ENCODE measurements at places on chromosomes 3 and 15.

GRCh38 chr3:61237858-61238257 lies 13.4 kb downstream of the FHIT start:
- no peak for DNase-seq

DNA sequence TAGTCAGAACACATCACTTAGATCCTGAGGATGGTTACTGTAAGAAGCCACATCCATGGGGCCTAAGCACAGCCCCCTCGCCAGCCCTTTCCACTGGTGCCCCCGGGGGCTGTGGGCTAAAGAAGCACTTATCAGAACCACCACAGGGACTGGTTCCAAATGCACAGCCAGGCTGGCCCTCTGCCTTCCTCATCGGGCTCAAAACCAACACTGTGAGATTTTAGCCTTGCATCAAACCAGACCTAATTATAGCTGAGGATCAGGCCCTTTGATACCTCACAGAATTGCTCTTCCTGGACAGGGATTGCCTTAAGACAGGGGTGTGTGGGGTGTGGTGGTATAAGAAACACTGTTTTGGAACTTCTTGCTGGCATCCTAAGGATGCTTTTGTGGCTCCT lies 23.7 kb downstream of the SRPRB start:
- no peak for DNase-seq

DNA sequence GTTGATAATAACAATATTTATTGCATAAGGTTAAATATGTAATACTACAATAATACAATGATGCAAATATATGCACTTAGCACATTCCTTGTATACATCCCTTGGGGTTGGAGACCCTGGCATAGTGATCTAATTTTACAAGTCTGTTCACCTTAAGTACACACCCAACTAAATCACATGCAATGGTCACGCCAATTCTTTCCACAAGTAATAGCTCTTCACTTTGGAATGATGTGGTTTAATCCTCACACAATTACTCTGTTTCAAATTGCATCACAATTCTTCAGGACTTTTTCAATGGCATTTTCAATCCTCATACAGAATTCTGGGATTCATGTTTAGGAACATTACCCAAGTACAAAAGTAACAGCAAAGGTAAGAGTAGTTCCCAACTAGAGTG lies 27.3 kb upstream of the SPRED1 start:
- no peak for DNase-seq

DNA sequence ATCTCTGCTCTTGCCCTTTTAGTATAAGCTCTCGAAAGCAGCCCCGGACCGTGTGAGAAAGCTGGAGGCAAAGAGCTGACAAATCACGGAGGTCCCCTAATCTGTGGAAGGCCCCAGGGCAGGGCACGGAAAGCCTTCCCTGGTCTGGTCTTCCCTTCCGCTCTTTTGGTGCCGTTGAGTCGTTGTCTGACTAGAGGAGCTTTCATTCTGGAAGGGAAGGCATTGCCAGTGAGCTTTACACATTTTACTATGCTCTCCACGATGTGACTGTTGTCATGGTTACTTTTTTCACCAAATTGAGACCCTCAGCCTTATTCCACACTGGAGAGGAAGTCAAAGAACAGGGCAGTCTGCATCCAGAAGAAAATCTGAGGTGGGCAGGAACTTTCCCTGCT lies 71.7 kb downstream of the CYP19A1 start:
- DNase-seq = no peak

DNA sequence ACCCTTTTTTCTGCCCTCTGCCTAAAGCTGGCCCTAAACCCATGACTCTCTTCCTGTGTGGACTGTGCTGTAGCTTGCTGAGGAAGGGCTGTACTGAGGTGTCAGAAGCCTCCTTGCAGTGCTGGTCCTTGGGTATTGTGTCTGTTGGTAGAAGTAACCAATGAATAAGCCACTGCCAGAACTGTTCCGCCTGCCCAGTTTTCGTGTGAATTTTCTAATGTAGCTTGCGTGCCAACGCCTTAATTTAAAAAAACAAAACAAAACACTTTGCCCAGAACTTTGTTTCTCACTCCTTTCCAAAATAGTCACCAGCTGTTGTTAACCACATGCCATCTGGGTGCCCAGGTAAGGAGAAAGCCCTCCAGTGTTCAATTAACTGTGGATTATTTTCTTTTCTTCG lies 101.9 kb downstream of the KLHL25 start:
- DNase-seq = no peak

DNA sequence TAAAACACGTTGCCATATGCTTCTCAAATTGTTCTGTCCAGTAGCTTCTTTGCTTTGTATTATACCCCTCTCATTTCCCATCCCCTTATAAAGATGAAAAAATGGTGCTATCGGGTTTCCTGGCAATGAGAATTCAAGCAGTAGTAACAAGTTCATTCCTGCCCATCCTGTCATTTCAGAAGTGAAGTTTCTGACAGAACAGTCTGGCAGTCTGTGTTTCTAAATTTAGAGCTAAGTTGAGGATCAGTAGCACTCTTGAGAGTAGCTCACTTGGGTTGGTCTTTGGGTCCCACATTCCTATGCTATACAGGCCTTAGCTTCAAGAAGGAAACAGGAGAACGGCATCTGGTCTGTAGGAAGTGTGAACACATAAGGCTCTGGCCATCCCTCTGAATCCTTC lies 134.6 kb downstream of the GHSR start:
- no peak for DNase-seq

DNA sequence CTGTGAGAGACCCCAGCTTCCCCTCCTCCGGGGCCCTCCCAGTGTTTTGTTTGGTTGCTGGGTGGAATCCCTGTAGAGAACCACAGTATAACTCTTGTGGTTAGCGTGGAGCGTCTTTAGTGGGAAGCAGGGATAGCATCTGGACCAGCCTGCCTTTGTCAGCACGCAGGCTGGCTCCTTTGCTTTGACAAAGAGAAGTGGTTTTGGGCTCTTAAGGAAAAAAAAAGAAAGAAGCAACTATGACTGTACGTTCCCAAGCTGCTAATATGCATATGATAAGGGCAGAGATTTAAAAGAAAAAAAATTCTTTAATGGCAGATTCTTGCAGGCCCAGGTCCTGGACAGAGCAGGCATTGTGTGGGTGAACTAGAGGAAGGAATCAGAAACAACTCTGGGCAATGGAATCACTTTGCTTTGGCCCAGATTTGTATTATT lies 340.8 kb upstream of the CTDSPL start:
- DNase-seq = no peak

- DNase-seq = no peak
Measured at GRCh38 chr15:79595306-79595705, 163.2 kb downstream of the MINAR1 start.

DNA sequence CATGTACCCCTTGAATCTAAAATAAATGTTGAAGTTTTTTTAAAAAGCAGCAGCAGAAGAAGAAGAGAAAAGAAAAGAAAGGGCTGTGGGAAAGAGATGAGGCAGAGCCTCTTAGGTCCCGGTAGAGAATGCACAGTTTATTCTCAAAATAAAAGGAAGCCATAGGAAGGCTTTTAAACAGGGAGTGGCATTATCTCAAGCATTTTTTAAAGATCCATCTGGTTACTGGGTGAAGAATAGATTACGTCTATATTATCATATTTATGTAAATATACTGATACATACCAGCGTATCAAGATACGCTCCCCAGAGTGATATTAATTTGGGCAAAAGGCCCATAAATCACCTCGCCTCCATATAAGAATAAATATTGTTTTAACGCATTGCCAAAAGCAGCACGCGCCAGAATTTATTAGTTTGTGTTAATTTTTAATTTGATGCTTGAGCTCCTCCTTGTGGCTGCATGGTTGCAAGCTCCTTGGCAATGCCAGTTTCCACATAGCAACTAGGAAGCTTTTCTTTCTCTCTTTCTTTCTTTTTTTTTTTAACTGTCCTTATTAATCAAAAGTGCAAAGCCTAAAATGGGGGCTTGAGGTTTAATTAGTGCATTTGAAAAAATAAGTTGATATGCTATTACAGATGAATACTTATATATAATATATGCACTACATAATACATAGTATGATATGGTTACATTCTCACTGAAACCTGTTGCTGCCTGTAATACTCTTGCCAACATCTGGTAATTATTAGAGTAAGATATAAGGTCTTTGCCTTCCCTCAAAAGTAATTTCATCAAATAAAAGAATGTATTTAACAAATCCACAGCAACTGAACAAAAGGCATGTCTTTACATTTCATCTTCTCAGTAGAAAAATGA lies 242.8 kb upstream of the UBE2E2 start:
- DNase-seq = no peak

DNA sequence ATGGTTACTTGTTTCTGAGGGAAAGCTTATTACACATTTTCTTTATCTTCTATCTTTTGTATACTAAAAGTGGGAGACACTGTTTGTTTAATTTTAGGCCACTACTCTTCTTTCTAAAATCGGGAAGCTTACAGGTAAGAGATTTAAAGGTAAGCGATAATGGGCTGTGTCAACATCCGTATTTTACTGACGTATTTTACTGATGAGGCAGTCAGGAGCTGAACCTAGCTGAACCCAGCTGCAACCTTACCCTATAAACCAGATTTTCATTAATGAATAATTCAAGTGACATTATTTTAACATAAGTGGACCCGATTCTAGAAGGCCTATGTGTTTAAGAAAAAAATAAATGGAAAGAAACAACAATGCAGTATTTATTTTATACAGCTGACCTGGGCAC lies 13.1 kb downstream of the PSMD6 start:
- no peak for DNase-seq

DNA sequence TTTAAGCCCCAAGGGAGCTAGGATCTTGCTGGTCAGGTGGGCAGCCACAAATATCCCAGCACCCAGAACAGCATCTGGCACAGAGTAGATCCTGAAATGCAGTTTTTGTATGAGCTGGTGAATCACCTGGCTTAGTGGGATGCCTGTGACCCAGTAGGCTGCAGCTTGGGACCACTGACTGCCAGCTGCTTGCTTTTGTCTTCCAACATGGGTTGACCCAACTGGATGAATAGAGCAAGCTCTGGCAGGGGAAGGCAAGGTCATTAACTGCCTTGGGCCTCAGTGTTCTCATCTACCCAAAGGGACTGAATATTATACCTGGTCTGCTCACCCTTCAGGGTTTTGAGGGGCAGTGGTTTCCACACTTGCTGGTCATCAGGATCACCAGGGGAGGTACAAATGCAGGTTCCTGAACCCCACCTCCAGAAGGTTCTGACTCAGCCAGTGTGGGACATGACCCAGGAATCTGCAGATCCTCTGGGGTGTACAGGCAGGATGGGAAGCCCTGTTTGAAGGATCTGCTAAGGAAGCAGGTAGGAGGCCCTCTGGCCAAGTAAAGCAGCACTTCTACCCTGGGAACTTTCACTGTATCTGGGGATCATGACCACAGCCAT lies 55.4 kb downstream of the ITGA11 start:
- no peak for DNase-seq

DNA sequence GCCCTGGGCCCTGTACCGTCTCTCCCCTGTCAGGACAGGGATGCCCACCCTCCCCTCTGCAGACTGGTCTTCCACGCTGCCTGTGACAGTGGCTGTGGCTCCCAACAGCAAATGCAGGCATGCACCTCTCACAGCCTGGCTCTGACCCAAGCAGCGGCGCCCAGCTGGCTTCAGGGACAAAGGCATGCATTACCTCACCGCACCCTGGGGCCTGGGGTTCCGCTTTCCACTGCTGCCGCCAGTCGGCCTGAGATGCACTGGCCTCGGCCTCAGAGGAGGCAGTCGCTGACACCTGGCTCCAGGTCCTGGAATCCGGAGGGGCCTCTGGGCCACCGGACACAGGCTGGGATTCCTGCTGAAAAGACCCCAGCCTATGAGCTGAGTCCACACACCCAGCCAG lies 70.3 kb downstream of the SCN5A start:
- peak; percentile 88 for DNase-seq

DNA sequence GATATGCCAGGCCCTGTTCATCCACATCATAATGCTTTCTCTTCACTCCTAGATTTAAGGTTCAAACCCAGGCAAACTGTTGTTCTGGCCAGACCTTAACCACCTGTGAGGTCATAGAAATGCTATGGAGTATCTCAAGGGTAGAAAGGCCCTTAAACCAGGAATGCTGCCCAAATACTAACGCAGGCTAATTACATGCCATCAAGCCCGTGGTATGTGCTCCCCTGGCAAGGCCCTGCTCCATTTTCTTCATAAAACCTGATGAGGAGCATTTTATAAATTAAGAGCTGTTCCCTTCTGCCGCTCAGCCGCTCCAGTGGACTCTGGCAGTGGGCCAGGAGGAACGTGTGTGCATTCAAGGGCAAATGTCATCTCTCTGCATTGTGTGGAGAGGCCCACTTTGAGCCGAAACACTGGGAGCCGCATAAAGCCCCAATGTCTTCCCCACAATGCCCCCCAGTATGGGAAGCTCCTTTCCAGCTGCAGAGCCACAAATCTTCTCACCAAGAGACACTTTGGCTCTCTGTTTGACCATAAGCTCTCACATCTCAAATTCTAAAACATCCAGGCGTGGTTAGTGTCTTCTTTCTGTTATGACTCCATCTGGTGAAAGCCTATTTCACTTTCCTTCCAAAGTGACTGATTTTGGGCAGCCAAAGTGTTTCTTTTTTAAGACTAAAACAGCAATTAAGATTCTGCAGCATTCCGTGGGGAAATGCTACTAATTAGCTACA lies 210.8 kb upstream of the NR2E3 start:
- no peak for DNase-seq

- DNase-seq = peak; percentile 23
Measured at GRCh38 chr3:173275740-173276139, 121.8 kb upstream of the NLGN1 start.

- DNase-seq = no peak
Measured at GRCh38 chr15:80475572-80475971, 71.4 kb downstream of the ARNT2 start.

GRCh38 chr3:78605178-78605577 lies 1162.6 kb downstream of the ROBO1 start:
- no peak for DNase-seq

DNA sequence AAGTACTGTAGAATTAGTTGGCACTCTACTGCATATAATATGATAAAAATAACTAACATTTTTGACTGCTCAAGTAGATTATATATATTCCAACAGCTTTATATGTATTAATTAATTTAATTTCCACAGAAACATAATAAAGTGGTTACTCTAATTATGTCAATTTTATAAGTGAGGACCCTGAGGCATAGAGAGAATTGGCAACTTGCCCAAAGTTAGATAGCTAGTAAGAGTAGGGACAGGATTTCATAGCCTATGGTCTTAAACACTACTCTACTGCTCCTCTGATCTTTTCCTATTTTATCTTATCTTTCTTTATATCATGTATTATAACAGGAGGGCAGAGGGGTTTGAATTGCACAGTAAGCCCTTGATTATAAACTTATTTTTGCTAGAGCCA lies 418.7 kb upstream of the SGO1 start:
- DNase-seq = no peak

DNA sequence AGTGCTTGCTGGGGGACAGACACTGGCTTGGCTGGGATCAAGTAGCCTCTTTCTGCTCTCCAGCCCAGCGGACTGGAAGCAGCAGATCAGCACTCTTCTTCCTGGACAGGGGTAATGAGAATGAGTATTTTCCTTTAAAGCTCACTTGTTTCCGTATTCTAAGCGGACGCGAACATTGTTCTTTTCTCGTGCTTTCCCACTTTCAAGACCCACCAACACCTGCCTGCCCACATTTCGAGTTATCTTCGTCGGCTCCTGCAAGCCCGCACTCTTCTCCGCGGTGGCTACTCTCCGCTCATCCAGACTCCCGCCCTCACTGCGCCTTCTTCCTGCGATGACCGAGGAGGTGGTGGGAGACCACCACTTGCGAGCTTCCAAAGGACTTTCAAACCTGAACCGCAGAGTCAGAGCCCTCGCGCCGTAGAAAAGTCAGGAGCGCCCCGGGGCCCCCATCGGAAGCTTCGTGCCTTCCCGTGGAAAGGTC lies 1.6 kb upstream of the PPM1L start:
- peak; percentile 61 for DNase-seq
